Temporal lobe (tissue), 4 donors: ENCODE measurements at places on chromosomes 13 and 19. TPM values are rescaled to one million over a fixed set of nuclear protein-coding genes. Genes with fewer than 3 reads are reported as not detected.

CCNE1 gene
- total RNA-seq = 1.2 TPM

ZNF844 gene
- total RNA-seq = 11.6 TPM

CDC16 gene
- total RNA-seq = 51.9 TPM

TNFSF9 gene
- 1.5 TPM for total RNA-seq

ZNF880 gene
- 67.6 TPM for total RNA-seq

PEG3 gene
- 38.1 TPM for total RNA-seq

BCL3 gene
- total RNA-seq = 0.49 TPM

IGFL1 gene
- not detected for total RNA-seq

ZNF296 gene
- under 0.01 TPM for total RNA-seq

CRX gene
- total RNA-seq = not detected

NOTCH3 gene
- total RNA-seq = 14.3 TPM

ZNF573 gene
- 43.8 TPM for total RNA-seq

GNG7 gene
- total RNA-seq = 7.4 TPM

DAND5 gene
- total RNA-seq = not detected

ZNF653 gene
- total RNA-seq = 9.3 TPM

PRR12 gene
- total RNA-seq = 7.9 TPM

KIR2DL3 gene
- total RNA-seq = not detected

ANGPTL4 gene
- 1.5 TPM for total RNA-seq

ZNF841 gene
- 42.8 TPM for total RNA-seq

FCAR gene
- 0.98 TPM for total RNA-seq

IL4I1 gene
- not detected for total RNA-seq

XPO4 gene
- total RNA-seq = 20.2 TPM

CD22 gene
- total RNA-seq = not detected
